ENCODE measurements at places on chromosomes 6 and 20.

DNA sequence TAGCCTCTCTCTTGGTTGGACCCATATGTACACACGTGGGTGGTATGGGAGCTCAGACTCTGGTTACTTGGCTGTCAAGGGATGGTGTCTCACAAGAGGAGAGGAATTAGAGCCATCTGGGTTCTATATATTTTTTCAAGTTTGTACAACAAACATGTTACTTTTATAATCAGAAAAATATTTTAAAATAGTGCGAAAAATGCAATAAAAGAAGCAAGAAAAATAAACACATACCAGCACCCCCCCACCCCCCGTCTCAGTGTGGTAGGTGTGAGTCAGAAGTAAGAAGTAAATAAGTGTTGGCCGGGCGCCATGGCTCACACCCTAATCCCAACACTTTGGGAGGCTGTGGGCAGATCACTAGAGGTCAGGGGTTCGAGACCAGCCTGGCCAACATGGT is 2.1 kb upstream of the TIAM2 start:
- no peak for DNase-seq

- DNase-seq: no peak
Observed at GRCh38 chr6:104182811-104183210, 676.9 kb downstream of the HACE1 start.

GRCh38 chr6:69880601-69881000 is 14.2 kb downstream of the COL19A1 start:
- DNase-seq: no peak

DNA sequence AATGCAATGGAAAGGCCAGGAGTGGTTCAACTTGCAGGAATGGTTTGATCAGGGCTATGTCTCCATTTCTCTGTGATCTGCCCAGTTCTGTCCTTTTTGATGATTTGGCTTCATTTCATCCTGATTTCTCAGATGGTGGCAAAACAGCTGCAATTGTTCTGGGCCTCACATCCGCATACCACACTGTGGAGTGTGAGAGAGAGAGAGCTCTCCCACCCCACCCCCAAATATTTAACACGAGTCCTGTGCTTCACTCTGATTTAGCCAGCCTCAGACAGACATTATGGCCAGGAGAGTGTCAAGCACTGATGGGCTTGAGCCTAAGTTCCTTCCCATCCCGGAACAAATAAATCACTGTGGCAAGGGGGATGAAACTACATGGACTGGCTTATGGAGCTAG is 284.6 kb downstream of the CDC5L start:
- DNase-seq: no peak

DNA sequence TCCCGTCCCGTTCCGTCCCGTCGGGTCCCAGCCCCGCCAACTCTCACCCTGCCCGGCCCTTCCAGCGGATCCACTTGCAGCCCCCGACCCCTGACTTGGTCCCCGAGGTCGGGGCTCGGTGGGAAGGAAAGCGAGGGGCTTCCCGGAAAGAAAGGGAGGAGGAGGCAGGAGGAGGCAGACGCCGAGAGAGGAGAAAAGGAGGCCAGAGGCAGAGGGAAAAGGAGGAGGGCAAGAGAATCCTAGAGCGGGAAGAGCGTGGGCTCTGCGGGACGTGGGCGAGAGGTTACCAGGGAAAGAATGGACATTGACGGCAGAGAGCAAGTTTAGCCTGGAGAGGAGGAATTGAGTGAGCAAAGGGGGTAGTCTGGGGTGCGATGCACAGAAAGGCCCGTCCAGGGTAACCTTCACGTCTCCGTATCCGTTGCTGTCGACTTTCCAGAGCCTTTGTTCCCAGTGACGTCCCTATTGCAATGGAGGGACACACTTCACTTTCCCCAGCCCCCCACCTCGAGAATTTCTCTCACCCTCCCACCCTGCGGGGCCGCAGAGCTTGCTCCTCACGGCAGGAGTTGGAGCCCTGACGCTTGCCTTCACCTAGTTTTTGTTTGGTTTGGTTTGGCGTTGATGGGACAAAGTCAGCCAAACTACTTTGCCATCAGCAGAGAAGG is 477 bp upstream of the MOXD1 start:
- no peak for DNase-seq

- peak; percentile 71 for DNase-seq
Observed at GRCh38 chr6:15893556-15894253, 230.9 kb upstream of the DTNBP1 start.
